ENCODE measurements at places on chromosomes 6 and 20.

GRCh38 chr6:73713426-73714147 lies 17.6 kb downstream of the CD109 start:
- no peak for DNase-seq

DNA sequence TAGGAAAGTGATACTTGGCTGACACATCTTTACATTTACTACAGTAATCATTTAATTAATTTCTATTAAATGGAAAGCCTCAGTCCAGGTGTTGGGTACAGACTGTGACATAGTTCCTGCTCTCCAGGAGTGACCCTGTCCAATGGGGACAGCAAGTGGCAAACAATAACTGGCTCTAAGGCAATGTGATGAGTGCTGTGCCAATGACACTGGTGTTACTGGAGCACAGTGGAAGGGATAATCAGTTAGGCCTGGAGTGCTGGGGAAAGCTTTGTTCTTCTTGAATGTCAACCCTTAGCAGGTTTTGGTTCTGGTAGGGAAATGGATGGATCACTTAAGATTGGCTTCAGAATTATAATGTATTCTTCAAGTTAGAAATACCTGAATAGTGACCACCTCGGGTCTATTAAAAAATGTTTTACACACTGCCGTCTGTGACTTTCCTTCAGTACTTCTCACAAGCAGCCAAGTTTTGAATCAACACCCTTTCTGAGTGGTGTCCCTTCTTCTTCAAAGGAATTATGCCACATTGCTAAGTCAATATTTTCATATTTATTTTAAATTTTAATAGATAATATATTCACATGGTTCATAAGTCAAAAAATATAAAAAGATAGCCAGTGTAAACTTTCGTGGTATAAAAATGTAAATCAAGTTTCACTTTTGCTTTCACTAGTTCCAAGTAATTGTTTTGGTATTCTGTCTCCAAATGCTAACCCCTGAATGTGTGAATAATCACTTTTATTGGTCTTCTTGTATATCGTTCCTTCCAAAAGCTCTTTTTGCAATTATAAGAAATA lies 9.6 kb downstream of the CMTR1 start:
- no peak for DNase-seq

- no peak for DNase-seq
These were observed 4.6 kb downstream of the TMEM181 start for GRCh38 chr6:158564243-158565121.

- no peak for DNase-seq
These were observed 341 bp upstream of the MCM9 start for GRCh38 chr6:118935331-118935668.

DNA sequence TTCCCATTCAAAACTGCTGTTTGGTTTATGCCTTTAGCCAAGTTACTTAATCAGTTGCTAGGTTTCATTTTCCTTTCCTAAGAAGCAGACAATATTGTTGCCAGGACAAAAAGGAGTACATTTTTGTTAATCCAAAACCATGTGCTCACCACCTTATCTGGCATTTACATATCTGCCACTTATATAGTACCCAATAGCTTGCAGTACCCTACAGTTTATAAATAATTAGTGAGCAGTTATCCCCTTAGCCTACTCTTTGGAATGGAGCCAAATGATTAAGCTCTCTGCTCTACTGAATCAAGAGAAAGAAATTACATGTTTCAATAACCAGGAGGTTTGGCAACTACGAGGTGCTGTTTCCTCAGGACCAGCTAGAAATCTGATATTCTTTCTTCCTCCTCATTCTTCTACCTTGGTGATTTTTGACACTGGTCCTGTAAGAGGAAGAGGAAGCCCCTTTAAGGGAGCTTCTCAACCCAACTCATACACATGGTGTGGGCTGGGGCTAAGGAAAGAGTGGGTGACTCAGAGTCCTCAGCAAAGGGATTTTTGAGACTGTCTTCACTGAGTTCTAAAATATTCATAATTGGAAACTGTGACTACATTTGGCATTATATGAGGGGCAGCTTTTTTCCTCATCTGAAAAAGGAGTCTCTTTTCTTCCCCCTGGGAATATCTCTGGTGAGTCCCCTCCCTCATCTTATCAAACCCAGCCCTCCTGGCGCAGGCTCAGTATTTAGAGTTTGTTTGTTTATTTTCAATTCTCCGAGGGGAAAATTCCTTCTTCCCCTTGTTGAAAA lies 1.5 kb downstream of the ZNFX1 start:
- DNase-seq = peak; percentile 33

GRCh38 chr20:46021361-46022359 lies 7.4 kb upstream of the SLC12A5 start:
- DNase-seq = peak; percentile 53

DNA sequence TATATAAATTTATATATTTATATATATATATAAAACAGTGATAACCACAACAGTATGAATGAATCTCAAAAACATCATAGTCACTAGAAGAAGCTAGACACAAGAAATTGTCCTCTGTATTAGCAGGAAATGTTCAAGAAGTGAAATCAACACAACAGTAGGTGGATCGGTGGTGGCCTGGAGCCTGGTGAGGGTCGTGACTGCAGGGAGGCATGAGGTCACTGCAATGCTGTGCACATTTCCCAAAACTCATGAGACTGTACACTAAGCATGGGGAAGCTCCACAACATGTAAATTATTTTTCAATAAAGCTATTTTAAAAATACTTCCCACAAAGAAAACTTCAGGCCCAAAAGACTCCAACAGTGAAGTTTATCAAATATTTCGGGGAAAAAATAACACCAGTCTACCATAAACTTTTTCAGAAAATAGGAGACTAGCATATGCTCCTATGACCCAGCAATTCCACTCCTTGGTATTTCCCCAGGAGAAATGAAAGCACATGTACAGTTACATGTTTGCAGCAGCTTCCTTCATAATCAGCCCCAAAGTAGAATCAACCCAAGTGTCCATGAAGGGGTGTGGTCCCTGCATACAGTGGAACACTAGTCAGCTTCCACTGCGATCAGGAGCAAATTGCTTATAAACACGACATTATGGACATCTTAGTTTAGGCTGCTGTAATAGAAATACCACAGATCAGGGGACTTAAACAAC lies 144.2 kb downstream of the TBXT start:
- DNase-seq = no peak

Data from stimulated activated CD4-positive, alpha-beta T cell treated with anti-CD3 and anti-CD28 coated beads, Interleukin-4, amount 100 ng/mL, for 1 hour (primary cell).